Fibroblast of villous mesenchyme (primary cell): ENCODE measurements at places on chromosomes 1 and 21.

DNA sequence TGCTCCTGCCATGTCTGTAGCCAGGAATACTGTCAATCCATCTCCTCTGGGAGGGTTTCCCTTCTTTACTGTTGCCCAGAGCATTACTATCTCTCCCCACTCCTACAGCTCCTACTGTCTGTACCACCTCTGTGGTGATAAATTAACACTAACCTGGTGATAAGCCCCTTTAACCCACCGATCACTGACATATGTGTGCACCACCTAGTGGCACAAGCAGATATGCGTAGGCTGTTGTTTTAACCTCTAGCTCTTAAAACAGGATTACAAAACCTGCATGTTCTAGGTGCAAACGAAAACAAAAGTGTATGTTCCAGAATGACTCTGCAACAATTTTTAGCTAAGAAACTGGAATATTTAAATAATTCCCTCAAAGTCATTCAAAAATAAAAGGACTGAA is 93.9 kb upstream of the BEND5 start:
- no peak for DNase-seq

DNA sequence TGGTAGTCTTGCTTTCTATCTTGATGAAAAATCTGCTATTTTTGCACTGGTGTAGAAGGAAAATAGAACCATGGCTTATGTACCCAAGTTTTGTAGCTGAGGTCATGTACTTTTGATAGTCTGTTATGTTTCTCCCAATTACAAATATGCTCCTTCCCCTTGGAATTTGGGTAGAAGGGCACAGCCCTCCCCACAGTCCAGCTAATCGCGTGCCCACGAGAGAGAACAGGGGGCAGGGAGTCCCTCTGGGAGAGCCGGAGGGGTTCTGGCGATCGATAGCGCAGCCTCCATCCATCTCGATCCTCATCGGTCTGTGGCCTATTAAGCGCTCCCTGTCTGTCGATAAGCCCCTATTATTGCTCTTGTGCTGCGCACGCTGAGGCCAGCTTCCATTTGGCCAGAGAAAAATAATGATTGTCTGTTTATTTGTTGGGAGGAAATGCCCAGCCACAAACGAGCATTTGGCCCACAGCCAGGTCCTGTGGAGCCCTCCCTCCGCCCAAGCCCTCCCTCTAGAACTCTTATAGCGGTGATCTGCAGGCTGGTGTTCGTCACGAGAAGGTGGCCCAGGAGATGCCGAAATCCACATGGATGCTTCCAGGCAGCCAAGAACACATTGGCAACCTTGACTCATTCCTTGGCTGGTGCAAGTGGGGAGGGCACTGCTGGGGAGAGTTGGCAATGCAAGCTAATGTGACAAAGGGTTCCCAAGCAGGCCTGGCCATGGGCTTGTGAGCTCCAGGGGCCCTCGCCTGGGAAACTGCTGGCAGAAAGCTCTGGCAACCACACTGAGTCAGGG is 134.7 kb upstream of the TNR start:
- no peak for DNase-seq

GRCh38 chr1:231419147-231419546 is 2.9 kb downstream of the EGLN1 start:
- no peak for DNase-seq

DNA sequence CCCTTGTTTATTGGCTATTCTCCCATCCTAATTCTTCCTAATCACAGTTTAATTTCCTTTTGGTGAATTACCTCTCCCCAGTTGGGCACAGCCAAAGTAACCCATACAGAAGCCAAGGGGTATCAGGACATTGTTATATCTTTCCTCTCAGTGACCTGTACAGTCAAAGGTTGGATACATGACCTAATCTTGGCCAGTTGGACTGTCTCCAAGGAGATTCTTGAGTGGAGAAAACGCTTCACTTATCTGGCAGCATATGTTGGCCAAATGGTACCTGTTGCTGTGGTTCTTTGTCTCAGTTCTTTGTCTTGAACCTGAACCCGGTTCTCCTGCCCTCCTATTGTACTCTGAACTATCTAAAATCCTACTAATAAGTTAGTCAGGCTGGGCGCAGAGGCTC is 15.3 kb upstream of the TBCE start:
- no peak for DNase-seq

DNA sequence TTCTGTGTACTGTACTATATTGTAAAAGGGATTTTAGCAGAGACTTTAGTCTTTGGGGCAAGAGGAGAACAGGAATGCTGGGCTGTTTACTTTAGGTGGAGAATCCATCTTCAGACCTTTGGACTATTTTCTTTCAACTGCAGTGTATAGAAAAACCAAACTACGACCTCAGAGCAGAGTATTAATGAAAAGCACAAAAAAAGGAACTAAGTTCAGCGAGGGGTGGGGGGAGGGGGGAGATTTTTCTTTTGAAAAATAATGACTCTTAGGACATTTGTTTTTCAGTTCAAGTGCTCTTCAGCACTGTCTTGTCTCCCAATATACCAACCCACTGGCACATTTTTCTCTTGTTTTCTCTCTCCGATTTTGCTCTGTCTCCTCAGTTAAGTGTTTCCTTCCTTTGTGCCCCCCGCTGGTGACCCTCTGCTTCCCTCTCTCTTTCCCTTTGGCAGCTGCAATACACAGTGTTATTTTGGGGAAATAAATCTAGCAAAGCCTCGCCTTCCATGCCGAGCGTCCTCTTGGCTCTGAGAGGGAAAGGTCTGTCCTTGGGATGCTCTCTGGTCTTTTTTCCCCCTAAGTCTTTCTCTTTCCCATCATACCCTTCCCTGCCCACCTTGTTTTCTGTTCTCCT is 44.8 kb downstream of the ACP6 start:
- no peak for DNase-seq

DNA sequence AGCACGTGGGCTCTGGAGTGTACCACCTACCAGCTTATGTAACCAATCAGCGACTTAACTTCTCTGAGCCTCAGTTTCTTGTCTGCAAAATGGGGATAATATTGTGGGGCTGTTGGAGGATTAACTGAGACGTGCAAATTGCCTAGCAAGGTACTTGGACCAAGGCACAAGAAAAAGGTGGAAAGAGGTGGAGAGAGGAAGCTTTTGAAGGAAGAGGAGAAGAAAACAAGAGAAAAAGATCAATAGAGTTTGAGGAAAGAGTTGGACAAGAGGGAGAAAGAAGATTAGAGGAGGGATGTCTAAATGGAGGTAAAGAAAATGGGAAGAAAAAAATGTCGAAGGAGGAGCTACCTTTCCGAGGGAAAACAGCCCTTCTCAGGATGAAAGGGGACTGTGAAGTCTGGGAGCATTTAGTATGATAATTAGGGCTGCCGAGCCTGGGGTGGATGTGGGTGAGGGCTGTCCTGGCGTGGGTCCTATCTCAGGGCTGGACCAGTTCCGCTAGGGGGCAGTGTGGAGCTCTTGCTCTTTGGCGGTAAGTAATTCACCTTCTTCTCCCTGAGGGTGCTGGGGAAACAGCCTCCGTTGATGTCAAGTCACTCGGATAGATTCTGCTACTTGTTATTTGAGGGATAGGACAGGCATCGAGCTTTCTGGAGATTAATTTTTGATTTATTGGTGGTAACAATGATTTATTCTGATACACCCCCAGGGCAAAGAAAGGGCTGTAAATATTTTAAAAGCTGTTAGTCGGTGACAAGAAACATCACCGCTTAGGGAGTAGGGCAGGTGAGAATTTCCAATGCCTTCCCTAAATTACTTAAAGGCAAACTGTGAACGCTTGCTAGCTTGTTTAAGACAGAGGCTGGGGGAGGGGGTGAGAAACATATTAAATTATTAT is 79.0 kb upstream of the NFASC start:
- DNase-seq: peak; percentile 53

- no peak for DNase-seq
Observed at GRCh38 chr1:243729956-243730355, 120.1 kb downstream of the AKT3 start.

DNA sequence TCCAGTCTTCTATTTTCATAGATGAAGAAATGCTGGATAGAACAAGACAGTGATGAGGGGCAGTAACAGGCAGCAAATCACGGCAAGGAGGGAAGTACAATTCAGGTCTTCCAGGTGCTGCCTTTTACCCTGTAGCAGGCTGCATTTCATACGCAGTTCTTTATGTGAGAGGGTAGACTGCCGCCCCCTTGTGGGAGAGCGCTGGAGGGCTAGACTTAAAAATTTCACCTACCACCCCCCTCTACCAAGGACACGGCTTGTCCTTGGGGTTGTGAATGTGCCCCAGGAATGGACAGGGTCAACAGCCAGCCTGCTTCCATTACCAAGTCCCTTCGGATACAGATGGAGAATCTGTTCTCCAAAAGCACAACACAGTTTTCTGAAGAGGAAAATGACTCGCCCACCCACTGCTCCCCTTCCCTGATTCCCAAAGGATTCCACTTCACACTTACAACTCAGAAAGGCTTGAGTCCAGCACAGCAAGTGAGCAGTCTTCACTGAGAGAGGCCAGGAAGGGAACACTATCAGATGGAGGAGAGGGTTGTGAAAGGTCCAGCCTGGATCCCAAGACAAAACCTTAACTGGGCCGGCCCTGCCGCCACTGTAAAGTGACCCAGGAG is 7.4 kb downstream of the WDR77 start:
- peak; percentile 51 for DNase-seq

GRCh38 chr1:157235307-157235706 is 97.1 kb upstream of the ETV3 start:
- no peak for DNase-seq

DNA sequence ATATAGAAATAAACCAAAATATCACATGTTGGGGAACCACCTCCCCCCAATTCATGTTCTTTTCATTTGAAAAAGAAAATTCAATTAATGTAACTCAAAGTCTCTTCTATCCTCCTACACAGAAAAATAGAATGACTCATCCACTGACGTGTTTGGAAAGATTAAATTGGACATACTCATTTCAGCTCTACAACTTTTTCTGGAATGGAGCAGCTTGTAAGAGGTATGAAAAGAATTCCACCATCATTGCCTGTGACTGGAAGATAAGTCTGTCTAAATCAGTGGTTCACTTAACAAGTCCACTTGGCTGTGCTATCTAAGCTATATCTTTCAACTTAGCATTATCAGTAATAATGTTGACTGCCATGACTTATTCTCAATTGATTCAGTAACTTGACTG is 702.3 kb downstream of the BRINP3 start:
- peak; percentile 15 for DNase-seq

DNA sequence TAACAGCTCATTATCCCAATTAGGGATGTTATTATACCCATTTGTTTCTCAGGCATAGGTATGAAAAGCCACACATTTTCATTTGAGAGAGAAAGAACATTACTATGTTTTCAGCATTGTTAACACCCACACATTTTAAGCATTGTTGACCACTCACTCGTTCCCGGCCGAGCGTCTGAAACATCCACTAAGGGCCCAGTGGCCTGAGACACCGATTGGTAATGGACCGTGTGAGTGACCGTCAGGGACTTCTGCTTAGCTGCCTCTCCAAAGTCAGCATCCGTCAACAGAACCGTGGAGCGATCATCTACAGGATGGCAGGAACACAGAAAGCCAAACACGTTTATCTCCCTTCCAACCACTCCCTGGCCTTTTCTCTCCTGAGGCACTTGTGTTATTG is 184.6 kb downstream of the PCP4 start:
- no peak for DNase-seq

DNA sequence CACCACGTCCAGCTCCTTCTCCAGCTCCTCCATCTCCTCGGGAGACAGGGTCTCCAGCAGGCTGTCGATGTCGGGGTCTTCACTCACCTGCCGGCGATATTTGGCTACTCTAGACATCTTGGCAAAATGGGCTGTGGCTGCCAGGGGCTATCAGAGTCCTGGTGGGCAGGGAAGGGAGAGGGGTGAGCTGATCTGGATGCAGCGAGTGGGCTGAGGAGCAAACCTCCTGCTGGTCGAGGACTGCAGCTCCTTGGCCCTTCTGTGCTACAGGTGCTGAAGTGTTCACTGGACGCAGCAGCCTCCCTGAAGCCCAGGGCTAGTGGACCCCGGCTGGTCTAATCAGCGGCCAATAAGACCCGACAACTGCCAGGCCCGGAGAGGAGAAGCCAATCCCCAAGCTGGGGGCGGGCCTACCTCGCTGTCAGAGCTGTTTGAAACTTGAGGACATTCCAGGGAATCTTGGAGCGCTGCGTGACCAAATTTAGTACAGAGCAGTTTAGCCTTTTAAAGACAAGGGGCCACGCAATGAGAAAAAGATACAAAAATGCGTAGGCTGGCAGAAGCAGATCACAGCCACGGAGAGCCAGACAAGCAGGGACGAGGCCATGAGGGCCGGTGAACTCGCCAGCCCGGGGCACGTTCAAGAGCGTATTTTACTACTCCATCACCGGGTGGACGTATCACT is at the start of gene LMOD1:
TSS of gene LMOD1 (minus strand) at position 325 of the 685 bp plus-strand sequence. CDS start at position 117, 208 bp downstream.
- DNase-seq: peak; percentile 96

DNA sequence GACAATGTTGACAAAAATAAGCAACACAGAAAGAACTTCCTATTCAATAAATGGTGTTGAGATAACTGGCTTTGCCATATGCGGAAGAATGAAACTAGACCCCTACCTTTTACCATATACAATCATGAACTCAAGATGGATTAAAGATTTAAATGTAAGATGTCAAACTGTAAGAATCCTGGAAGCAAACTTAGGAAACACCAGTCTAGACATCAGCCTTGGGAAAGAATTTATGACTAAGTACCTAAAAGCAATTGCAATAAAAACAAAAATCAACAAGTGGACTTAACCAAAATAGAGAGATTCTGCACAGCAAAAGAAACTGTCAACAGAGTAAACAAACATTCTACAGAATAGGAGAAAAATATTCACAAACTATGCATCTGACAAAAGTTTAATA is 16.1 kb upstream of the CLDN8 start:
- DNase-seq: peak; percentile 32

- DNase-seq: peak; percentile 75
Observed at GRCh38 chr1:172287208-172287607, 133.3 kb upstream of the C1orf105 start.

DNA sequence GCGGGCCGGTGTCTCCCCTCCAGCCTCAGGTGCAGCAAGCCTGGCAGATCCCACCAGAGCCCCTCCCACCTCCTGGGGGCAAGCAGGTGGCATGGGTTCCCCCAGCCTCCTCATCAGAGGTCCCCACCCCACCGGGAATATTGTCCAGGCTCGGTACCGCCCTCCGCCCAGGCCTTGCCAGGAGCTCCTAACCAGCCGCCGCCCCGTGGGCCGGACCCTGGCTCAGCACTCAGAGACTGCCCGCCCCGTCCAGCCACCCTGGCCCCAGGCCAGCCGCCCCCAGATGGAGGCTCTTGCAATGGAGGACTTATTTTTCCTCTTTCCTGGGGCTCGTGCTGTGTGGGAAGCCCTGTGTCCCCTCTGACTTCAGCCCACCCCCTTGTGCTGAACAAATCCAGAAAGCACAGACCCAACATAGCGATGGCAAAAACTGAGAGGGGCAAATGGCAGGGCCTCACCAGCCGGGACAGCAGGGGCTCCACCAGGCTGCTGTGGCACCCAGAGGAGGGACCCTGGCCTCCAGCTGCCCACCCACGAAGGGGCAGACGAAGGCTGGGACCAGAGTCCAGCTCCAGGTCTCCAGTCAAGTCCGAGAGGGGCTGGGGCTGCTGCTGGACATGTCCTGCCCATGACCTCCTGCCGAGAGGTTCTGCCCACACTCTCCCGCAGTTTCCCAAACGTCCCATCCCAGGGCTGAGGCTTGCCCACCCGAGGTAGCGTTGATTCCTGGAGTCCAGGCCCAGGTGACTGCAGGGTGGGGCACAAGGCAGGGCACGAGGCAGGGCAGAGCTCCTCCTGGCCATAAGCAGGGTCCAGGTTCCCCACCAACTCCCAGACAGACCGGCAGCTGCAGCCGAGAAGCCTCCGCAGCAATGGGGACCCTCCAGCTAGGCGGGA is 7.5 kb downstream of the MEGF6 start:
- no peak for DNase-seq
